Activated CD4-positive, alpha-beta T cell treated with anti-CD3 and anti-CD28 coated beads, Interleukin-2, amount 50 U/mL, for 4 hours (primary cell): ENCODE measurements at places on chromosomes 6 and 20.

- DNase-seq: no peak
Observed at GRCh38 chr6:23388086-23388783, 737.8 kb upstream of the NRSN1 start.

DNA sequence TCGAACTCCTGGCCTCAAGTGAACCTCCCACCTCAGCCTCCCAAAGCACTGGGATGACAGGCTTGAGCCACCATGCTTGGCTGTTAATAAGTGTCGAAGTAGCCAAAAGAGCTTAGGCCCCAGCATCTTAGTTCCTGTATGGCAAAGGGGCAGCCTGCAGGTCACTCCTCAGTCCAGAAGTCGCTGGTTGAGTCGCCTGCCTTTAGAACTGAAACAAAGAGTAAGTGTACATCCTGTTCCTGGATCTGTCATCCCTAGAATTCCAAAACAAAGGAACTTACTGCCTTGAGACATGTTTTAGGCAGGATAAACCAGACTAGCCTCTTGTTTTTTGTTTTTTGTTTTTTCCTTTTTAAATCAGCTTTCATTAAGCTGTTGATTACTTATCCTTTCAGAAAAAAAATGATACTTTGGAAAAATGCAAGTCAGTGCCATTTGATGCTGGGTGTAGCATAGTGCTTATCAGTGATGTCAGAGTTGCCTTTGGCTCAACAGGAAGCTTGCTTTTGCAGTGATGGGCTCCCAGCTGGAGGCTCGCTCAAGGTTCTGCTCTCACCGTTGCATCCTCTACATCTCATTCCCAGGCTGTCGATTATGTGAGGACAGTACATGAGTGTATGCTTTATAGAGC, 9.0 kb downstream of the ACTR5 start:
- no peak for DNase-seq

- no peak for DNase-seq
Observed at GRCh38 chr6:167268683-167269280, 22.3 kb upstream of the UNC93A start.

DNA sequence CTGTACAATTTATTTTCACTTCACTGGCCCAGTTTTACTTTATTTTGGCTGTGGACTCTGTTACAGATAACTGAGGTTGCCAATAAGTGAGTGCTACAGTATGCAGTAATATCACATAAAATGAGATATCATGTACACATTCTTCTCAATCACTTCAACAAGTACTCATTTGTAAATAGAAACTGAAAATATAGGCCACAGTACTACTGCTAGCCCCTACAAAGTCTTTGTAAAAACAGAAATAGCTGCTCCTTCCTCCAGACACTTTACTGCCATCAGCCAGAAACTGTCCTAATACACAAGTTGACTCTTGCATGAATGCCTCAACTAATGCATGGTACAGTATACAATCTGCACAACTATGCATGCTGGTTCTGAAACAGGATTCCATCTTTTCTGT, 9.2 kb downstream of the DTNBP1 start:
- no peak for DNase-seq

GRCh38 chr6:152091201-152091600, 283.7 kb downstream of the ESR1 start:
- no peak for DNase-seq

GRCh38 chr6:35071347-35071994, 69.7 kb downstream of the TCP11 start:
- DNase-seq: no peak

DNA sequence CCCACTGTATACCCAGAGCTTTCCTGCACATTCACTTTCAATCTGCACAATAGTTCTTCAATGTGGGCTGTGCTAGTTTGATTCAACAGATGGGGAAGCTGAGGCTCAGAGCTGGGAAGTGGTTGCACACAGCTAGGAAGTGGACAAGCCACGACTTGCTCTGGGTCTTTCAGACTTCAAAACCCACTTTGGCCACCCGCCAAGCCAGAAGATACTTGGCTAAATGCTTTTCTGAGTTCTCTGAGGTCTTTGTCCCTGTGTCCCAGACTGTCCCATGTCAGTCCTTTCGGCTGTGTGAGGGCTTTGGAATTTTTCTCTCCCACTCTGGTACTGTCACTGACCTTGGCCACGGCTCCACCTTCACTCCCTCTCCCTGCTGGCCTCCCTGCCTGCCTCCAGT, 10.6 kb downstream of the PDYN start:
- no peak for DNase-seq

DNA sequence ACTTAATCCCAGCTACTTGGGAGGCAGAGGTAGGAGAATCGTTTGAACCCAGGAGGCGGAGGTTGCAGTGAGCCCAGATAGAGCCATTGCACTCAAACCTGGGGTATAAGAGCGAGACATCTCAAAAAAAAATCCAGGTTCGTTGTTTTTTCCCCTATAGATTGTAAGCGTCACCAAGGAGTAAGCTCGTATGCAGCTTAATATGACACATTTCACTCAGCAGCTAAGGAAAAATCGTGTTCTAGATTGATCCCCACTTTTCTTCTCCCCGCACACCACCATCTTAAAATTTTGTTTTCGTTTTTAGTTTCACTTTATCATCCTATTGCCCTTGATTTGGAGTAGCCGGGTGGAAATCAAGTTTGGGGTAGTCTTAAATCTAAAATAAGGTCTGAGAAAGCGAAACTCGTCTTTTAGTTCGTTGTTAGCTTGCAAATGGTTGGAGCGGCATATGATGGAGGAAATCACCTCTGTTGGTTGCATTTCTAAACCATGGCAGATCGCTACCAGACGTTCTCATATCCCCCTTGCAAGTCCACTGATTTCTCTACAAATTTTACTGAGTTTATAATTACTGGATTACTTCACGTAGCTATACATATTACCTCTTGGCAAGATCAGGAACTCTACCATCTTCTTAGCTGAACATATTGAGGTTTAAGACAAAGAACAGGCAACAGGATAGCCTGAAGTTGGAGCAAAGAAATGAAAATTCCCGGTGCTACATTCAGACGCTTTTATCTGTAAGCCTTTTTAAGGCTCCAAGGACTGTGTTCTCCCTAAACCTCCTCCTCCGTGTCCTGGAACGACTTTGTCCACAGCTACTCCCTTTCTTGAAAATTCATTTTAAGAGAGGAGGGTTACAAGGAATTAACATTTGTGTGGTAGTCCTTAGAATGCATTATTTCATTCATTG, 91.1 kb upstream of the BTN3A2 start:
- peak; percentile 6 for DNase-seq

DNA sequence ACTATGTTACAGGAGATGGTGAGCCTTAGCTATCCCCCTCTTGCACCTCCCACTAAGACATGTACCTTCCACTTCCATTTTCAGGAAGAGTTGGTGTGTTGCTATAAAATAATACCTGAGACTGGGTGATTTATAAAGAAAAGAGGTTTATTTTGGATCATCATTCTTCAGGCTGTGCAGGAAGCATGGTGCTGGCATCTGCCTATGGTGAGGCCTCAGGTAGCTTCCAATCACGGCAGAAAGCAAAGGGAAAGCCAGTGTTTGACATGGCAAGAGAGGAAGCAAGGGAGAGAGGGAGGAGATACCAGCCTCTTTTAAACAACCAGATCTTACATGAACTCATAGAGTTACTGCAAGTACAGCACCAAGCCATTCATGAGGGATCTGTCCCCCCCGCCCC, 32.2 kb downstream of the GSS start:
- DNase-seq: no peak

GRCh38 chr20:5261763-5262162, 55.0 kb downstream of the PROKR2 start:
- DNase-seq: no peak

- no peak for DNase-seq
Observed at GRCh38 chr6:37491171-37491829, 8.4 kb downstream of the CCDC167 start.

DNA sequence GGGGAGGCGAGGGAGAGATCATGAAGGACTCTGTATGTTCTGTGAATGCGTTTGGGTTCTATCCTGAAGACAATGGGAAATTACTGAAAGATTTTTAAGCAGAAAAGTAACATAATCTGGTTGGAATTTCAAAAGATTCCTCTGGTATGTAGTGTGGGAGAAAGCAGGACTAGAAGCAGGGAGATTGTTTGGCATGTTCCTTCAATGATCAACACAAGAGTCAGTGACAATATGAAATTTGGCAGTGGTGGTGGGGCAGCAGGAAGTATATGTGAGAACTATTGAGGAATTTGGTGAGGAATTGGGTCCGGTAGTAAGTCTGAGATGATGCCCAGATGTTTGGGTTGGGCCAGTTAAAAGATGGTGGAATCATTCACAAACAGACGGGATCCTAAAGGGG, 348.7 kb downstream of the CD83 start:
- DNase-seq: no peak

GRCh38 chr6:49555951-49556350, 5.5 kb downstream of the C6orf141 start:
- no peak for DNase-seq

DNA sequence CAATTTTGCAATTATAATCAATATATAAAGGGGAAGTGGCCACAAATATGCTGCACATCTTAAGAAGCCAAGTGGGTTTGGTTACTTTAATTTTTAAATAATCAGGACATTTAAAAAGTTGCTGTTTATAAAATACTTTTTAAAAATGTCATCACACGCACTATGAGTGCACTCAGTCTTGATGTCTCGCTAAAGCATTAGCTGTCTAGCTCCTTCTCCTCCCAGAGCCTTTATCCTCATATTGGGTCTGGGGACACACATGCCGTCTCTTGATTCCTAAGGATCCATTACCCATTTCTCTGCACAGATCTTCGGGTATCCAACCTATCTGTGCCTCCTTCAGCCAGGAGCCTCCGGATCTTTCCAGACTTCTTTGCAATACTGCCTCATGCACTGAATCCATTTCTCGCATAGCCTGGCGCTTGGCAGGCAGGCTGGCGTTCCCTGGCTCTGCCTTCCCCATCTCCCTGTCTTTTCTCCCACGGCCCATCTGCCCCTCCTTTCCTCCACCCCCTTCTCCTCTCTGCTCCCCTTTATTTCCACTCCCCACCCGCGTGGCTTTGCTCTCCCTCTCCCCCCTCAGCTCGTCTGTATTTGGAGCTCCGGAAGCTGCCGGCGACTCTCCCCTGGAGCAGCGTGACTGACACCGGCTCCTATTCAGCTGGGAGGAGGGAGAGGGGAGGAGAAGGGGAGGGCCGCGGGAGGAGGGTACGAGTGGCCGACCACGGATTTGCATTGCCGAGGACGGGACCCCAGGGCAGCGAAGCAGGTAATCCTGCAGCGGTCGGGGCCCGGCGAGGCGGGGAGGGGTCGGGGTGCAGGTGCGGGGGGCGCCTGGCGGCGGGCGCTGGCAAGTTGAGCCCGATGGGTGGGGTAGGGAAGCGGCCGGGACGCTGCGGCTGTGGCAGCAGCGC, at the start of gene CAP2:
Gene CAP2, plus strand, starts transcription at position 618 of the 914 bp plus-strand sequence. CDS start 27,961 bp downstream, outside the sequence.
- no peak for DNase-seq

DNA sequence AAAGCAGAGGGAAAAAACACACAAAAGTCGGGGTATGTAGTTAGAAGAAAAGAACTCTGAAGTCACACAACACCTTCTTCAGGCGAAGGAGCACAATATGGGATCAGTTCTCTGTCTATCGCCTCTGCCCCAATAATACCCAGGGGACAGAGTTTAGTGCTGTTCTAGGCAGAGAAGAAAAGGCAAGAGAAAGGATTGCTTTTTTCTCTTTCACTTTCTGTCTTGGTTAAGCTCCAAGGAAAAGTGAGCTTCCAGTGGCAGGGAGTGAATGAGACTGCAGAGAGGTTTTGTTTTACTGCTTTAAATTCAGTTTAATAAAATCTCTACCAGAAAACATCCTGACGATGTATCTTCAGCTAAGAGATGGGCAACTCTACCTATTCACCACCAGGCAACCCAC, 86.6 kb upstream of the STXBP5 start:
- DNase-seq: no peak

DNA sequence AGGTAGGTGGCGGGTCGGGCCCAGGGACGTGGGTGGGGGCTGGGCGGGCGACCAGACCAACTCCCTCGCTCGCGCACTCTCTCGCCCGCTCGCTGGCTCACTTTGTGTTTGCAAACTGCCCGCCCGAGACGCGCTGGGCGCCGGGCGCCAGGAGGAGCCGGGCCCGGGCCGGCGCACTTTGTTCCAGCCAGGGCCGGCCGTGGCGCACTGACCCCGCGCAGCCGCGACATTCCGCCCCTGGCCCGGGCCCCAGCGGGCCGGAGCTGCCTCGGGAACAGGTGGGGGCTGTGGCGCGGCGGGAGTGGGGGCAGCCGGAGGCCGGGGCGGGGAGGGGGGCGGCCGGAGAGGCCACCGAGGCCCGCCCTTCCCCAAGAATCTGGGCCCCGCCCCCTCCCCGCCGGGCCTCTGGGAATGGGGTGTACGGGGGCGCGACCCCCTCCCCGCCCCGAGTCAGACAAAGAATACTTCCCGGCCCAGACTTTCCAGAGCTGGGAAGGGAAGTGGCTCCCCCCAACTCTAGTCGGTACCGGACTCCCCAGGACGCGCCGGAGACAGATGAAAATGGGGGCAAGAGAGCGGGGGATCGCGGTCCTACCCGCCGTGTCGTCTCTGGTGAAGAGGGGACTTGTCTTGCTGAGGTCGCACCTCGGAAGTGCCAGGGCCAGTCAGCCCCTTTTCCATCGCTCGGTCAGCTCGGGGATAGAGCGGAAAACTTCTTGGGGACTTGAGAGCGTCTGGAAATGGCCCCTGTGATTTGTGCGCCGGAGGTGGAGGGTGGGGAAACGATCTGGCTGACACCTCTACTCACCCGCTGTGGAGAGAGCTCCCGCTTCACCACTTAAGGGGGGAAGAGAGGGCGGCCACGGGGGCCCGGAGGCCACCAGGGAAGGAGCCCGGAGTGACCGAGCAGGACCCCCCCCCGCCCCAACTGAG, 951 bp downstream of the FOXP4 start:
- no peak for DNase-seq

DNA sequence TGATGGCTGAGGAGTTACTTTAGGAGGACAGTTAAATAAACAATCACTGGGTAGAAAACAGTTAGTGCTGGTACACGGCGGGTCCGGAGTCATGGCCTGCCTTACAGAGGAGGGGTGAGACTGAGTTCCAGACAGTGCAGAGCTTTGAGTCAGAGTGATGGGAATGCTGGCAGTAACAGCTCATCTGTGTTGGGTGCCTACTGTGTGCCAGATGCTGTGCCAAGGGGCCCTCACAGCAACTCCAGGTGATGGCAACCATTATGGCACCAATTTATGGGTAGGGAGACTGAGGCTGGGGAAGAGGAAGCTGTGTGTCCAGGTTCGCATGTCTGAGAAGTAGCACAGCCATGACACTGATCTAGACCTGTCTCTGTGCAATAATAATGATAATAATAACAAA, 132.6 kb downstream of the CEBPB start:
- DNase-seq: no peak

- DNase-seq: no peak
Observed at GRCh38 chr6:156845454-156846155, 68.4 kb downstream of the ARID1B start.

DNA sequence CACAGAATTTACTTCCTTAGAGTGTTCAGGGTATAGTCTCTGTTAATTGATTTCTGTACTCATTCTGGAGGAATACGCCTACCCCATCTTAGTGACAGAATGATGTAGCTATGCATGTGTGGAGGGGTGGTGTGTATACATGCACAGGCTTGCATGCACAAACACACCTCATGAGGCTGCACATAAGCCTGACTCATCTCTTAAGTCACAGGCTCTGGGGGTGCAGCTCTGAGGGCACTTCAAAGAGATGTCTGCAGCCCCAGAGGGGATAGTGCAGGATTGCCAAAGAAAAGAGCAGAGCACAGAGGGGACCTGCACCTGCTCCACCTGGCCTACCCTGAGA, 24.6 kb downstream of the TBX18 start:
- no peak for DNase-seq

GRCh38 chr6:151481786-151482185, 12.0 kb upstream of the CCDC170 start:
- no peak for DNase-seq
